Muscle of back (tissue), 13 donors: ENCODE measurements at places on chromosomes 16 and 17. TPM values are rescaled to one million over a fixed set of nuclear protein-coding genes. Genes with fewer than 3 reads are reported as not detected.

GRCh38 chr17:43316522-43317142 lies 82.2 kb upstream of the ARL4D start:
- DNase-seq = no peak

Gene STAT5A
- polyA plus RNA-seq = 19.0 TPM

DNA sequence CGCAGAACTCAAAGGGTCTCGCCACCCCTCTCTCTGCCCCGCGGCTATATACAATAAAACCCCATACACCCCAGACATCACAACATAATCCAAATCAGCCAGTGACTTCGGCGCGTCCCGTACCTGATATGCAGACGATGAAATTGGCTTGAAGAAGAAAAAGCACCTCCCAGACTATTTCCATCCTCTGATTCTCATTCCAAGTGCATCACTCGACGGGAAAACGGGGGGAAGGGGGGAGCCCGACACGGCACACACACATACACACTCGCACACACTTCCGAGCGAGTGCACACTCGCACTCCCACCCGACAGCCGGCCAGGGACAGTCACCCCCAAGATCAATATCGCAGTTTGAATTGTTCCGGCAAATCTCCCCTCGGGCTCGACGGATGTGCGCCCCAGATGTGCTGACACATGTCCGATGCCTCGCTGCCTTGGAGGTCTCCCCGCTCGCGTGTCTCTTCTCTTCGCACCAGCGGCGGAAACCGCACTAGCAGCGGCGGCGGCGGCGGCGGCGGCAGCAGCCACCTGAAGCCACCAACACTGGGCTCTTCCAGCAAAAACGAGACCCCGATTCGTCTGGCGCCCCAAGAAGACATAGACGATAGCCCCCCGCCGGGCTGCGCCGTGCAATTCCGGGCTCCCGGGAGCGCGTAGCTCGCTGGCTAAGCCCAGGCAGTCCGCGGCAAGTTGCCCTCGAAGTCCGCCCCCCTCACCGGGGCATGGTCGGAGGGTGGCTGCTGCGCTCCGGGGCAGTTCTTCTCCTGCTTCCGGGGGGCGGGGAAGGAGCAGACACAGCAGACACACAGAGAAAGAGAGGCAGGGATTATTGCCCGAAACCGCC lies 688 bp downstream of the CA10 start:
- no peak for DNase-seq

DNA sequence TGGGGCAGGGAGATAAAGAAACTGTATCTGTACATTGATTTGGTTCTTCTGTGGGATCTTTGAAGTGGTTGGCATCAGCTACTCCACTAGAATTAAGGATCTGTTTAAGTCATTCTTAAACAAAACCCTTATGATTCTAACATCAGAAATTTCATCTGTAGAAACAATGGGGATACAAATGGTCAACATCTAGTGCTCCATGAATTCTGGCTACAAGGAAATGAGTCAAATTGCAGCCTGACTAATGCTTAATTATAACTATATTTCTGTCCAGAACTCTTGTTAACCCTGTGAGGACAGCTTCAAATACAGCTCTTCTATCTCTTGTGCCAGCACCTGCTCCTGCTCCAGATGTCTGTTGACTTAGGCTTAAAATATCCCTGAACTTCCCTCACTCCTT lies 13.9 kb upstream of the GINS3 start:
- no peak for DNase-seq

- no peak for DNase-seq
Observed at GRCh38 chr17:68732301-68732749, 131.2 kb upstream of the FAM20A start.

DNA sequence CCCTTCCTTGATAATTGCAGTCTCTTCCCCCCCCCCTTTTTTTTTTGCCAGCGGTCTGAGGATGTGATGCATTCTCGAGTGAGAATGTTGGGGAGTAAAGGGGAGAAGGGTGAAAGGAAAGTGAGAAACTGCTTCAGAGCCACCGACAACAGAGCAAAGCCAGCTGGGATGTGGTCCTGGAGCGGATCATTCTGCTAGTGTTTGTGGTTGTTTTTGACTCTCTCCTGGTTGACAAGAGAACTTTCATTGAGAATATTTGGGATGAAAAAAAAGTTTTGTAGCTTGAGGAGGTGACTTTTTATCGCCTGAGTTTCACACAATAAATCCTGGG lies 1.3 kb downstream of the NF1 start:
- DNase-seq = no peak

- no peak for DNase-seq
Observed at GRCh38 chr17:76199469-76199868, 40.8 kb downstream of the RNF157 start.

Gene KRTAP2-2
- polyA plus RNA-seq = not detected
